ENCODE measurements at places on chromosomes 5 and 9. TPM values are rescaled to one million over a fixed set of nuclear protein-coding genes. Genes with fewer than 3 reads are reported as not detected.

DNA sequence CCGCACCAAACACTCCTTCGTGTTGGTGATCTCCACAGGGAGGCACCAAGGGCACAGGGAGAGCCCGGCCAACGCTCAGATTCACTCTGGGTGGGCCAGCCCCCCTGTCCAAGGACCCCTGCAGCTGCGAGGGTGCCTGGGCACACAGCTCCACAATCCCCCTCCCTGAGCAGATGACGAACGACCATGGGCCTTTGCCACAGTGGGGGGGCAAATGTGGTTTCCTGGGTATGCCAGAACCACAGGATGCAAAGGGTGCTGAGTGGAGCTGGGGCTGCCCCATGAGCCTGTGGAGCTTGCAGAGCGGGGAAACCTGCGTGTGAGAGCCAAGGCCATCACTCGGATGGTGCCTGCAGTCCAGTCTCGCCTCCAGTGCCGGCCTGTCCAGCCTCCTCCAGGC, 31.0 kb downstream of the LPCAT1 start:
- DNase-seq: no peak

DNA sequence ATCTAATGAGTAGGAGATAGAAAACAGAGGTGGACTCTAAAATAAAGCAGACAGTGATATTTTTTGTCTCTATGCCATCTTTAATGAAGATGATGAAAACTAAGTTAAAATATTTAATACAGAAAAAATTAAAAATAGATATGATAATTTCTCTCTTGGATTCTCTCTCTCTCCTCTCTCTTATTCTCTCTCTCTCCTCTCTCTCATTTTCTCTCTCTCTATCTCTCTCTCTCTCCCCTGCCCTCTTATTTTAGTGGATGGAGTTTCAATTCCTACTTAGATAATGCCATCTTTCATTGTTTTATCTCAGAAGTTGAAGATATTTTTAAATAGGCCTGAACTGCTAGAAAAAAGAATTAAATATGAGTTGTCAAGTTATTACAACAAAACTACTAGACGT, 38.2 kb downstream of the ESM1 start:
- DNase-seq: no peak

Gene SCGB3A2
- total RNA-seq: not detected

DNA sequence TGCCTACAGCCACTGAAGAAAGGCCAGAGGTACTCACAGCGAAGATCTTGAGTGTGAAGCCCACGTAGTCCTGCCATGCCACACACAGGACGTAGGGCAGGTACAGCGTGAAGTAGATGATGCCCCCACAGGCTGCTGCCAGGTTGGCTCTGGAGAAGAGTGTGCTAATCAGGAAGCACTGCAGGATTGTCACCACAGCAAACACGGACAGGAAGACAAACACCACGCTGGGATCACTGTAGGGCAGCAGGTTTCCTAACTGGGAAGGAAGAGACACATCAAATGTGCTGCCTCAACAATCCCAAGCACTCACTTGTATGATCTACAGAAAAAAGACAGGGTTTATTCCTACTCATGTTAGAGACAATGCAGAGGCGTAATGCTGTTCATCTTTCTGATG, 63.0 kb downstream of the NIPSNAP3B start:
- peak; percentile 18 for DNase-seq

DNA sequence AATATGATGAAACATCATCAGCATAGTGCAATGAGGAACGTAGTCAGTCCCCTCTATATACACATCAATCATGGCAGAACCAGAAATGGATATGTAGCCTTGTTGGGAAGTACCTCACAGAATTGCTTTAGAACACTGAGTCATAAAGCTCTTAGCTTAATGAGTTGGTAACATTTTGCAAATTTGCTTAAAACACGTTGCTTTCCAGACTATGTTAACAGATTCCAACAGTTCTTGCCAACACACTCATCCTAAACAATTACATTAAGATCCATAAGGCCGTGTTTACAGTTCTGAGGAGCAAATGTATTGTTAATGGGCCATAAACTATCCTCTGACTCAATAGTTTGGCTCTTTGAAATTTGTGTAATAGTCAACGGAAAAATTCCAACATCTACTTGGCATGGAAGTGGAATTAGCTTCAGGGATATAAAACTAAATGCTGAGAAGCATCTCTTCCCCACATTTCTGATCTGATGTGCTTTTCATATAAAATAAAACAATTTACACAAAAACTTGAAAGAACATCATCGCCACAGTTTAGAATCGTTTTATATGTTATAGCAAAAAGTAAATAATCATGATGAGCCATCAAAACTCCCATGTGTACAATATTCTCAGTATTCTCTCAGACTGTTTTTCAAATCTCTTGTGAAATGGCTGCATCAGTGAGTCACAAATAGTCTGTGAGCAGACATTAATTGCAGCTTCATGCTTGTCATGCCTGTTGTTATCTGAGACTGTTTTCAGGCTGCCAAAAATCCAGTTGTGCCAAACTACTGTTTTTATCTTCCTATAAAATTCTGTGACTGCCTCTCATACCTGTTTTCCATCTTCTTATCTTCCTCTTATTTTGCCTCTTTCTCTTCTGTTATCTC, 291.9 kb downstream of the COX7C start:
- DNase-seq: no peak

- DNase-seq: no peak
Observed at GRCh38 chr5:153399595-153399994, 90.9 kb upstream of the GRIA1 start.

DNA sequence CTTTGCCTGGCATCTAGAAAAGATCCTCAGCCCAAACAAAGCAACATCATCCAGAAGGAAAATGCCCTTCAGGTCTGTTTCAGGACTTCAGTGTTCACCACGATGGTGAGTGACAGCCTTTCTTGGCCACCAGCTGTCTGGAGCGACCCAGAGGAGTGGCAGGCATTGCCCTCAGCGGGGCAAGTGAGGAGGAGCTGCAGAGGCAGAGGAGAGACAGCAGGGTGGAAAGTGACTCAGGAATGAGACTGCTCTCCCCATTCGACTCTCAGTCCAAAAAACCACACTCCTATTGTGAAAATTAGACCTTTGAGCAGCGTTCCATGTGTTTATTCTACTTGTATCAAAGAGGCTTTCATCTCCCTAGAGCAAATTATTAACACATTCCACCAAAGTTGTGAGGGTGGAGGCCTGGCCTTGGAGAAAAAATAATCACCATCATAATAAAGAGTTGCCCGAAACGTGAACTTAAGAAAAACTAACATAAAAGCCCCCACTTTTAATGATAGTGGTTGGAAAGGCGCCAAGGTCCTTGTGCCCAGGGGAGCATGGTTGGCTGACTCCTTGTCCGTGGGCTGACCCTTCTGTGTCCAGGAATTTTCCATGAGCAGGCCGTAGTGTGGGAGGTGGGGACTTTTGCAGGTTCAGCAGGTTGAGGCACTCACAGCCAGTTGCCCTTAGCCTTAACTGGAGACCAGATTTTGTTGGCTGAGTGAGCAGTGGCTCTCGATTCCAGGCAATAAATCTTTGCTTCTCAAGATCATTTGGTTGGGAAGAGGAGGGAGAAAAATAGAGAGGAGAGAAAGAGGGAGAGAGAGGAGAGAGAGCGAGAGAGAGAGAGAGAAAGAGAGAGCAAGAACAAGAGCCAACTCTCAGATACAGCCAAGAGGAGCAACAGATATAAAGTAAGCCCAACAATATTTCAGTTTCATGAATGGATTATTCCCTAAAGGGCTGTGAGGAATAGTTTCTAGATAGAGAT, 125.9 kb upstream of the ANKRD55 start:
- DNase-seq: peak; percentile 80

Gene SPINK6
- total RNA-seq: not detected

Gene SLC28A3
- total RNA-seq: not detected

- DNase-seq: no peak
Observed at GRCh38 chr5:124180875-124181461, 565.5 kb downstream of the ZNF608 start.

DNA sequence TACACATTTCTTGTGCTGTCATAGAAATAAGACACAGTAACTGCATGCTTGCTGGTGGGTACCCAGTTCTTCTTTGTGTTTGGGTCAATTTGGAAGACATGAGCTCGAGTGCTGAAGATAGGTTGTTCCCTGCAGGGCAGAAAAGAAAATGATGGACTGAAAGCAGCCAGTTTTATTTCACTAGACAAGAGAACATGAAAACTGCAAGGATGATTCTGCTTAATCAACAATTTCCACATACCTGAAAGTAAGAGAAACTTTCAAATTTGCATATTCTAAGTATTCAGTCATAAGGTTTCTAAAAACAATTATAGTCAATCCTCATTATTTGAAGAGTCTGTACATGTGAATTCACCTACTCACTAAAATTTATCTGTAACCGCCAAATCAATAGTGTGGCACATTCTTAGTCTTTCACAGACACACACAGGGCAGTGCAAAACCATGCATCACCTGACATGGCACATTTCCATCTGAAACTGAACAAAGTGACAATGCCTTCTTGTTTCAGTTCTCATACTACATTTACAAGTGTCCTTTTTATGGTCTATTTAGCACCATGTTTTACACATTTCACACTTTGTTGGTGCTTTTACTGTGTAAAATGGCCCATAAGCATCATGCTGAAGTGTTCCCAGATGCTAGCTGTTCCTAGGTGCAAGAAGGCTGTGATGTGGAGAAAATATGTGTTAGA, 56.9 kb downstream of the HOMER1 start:
- DNase-seq: no peak

- DNase-seq: no peak
Observed at GRCh38 chr9:88523056-88523455, 11.9 kb upstream of the NXNL2 start.

GRCh38 chr9:84079994-84080393, 99.4 kb downstream of the RMI1 start:
- no peak for DNase-seq

Gene RGS7BP
- 0.22 TPM for total RNA-seq

- peak; percentile 46 for DNase-seq
Observed at GRCh38 chr9:88949425-88949824, 41.8 kb upstream of the S1PR3 start.

Gene SLC4A9
- total RNA-seq: not detected

- no peak for DNase-seq
Observed at GRCh38 chr5:126778675-126779403, 1.9 kb downstream of the LMNB1 start.

DNA sequence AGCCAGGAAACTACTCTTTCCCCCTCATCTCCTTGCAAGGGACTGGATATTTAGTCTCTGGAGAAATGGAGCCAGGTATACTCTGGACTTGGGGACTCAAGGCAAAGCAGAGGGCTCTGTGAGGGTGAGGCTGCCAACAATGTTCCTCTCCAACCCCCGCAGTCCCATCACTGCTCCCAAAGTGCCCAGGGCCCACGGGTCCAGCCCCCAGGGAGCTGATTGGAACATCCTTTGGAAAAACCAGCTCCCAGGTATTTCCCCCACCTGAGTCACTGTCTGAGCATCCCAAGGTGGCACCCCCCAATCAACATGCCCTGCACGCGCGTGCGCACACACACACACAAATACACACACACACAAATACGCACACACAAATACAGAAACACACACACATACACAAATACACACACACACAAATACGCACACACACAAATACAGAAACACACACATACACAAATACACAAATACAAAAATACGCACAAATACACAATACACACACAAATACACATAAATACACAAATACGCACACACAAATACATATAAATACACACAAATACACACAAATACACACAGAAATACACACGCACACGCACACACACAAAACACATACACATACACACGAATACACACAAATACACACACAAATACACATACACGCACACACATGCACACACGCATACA, 137.4 kb downstream of the DAB2IP start:
- no peak for DNase-seq

Gene RNF183
- not detected for total RNA-seq

DNA sequence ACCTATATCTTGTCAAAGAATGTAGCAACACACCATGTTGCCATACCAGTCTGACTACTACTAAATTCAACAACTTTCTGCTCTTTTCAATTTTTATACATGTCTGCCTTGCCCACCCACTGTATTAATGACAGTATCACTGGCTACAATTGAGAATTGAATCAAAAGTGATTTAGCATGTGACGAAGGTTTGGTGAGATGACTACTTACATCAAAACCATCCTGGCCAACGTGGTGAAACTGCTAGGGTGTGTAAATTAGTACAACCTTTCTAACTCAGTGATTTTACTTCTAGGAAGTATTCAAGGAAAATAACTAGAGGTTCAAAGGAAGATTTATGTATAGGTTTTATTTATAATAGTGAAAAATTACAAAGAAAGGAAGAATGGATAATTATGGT, 109.8 kb downstream of the UNC13B start:
- DNase-seq: no peak

- DNase-seq: no peak
Observed at GRCh38 chr5:126641387-126641786, 40.6 kb downstream of the PHAX start.

Gene ADAMTS6
- total RNA-seq: 52.2 TPM

GRCh38 chr9:82829818-82830217, 233.1 kb downstream of the RASEF start:
- no peak for DNase-seq

Gene SECISBP2
- total RNA-seq: 27.4 TPM

DNA sequence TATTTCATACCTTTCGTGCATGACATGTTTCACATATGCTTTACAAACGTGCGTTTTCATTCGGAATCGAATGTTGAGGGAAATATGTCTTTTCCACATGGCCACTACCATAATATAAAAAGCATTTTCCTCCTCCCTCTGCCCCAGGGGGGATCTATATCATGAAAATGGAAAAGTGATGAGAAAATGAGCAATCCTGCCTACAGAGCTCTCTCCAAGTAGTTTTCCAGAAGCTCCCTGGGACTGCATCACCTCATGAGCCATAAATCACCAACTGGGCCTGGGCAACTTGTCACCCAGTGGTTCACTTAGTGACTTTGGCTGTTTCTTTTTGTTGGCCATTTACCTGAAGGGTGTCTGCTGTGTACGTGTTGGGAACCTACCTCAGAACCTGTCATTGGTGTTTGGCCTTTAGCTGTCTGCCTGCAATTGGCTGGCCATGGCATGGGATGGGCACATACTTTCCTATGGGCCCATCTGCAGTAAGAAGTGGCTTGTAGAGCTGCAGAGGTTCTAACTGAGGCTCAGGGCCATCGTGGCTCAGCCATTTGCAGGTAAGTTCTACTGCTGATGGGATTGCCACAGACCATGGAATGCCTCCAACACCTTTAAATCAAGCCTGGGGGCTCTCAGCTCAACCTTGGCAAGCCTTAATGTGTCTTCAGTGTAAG, 9.5 kb upstream of the TIFAB start:
- DNase-seq: no peak

Gene PCDHGC5
- 0.40 TPM for total RNA-seq

Gene ALDH1A1
- 1,079 TPM for total RNA-seq

DNA sequence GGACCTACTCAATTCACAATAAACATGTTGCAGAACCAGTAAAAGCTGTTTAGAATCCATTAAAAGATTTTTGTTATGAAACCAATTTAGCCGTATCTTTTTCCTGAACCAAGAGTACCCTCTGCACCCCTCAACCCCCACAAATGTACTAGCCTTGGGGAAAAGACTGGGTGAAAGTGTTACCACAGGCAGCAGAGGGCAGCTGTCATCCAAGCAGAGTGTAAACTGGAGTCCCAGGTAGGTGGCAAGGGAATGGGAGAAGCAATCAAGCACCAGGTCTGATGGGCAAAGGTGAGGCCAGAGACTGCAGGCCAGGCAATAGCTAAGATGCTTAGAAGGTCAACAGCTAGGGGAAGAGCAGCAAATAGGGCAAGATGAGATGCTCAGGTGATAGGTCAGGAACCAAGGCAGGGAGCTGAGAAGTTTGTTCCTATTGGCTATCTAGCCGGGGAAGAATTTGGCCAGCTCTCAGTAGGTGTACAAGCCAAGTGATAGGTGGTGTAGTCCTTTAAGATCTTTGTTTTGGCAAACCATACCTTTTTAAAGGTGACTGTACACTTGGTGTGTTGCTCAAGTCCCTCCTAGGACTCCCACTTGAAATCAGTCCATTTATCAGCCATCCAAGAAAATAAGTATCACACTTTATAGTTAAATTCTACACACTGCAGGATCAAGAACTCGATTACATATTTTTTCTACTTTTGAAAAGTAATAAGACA, 77.8 kb upstream of the CCDC112 start:
- no peak for DNase-seq
